IMR-90 (cell line): ENCODE measurements at places on chromosomes 4 and X. TPM values are rescaled to one million over a fixed set of nuclear protein-coding genes. Genes with fewer than 3 reads are reported as not detected.

The RBM47 gene
- polyA plus RNA-seq, result 0.44 and 0.59 TPM in 2 replicates

DNA sequence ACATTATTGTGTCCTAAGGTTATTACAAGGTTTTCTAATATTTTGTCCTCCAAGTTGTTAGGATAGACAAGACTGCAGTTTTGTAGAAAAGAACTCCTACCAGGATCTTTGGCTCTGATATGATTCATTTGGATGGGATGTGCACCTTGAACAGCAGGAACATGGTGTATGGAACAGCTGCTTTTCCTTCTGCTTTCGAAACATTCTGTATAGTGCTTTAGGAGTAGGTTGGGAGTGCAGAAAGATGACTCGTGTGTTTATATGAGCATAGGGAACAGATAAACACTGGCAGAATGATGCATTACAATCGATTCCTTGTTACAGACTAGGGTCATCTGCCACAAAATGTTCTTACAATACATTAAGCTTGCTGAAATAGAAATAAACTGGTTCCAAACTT, 790.1 kb downstream of the DMD start:
- DNase-seq, result peak; percentile 17

The IL1RAPL2 gene
- polyA plus RNA-seq, result 0.03 TPM in 1 of 2 replicates, not detected in the other

The SLC34A2 gene
- not detected in 2 replicates for polyA plus RNA-seq

DNA sequence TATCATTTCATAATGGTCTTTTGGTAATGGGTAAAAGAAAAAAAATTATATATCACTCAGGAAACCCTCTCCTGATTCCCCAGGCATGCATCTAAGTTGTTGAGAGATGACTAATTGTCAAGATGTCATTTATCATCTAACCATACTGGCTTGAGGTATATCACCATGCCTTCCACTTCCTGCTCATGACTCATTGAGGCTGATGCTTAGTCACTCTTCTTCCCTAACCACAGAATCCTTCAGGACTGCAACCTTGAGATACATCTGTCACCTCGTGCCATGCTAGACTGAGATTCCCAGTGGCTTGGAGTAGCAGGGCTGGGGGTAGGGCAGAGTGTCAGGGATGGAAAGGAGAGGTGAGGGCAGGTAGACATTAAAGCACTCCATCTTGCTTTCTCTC, 782.5 kb upstream of the INTU start:
- peak; percentile 99 for DNase-seq

DNA sequence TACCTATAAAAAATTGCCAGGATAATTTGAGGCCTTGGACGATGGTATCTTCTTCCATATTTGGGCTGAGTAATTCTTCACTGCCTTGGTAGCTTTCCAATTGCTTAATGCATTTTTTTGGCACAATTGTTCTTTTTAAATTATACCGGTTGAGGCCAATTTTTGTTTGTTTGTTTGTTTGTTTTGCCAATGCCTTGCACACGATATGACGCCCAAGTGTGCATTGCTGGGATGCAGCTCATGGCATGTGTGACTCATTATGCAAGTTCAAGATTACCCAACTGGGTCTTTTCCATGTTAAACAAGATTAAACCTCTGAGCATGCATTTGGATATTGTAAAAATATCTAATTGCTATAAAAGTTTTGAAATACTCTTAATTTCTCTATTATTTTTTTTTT, 71.1 kb upstream of the KCNIP4 start:
- no peak for DNase-seq

GRCh38 chr4:109319156-109319555, 16.7 kb upstream of the COL25A1 start:
- DNase-seq, result no peak

DNA sequence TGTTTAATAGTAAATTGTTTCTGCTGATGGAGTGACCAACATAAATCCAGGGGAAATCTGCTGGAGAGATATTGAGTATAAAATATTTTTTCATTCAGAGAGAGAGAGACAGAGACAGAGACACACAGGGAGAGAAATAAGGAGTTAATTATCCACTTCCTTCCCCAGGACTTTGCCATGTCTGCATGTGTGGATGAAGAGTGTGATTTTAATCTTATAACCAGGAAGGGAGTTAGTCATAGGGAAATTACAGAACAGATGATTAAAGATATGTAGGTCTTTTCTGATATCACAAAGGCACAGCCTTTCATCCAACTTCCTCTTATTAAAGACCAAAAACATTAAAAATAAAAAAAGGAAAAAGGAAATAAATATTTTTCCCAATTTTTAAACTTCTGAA, 526.3 kb downstream of the SPRY1 start:
- DNase-seq, result peak; percentile 2

The ETFDH gene
- 15.4 and 19.1 TPM in 2 replicates for polyA plus RNA-seq

The SRPX2 gene
- 43.1 and 45.0 TPM in 2 replicates for polyA plus RNA-seq

GRCh38 chr4:55435141-55435841, 39.5 kb downstream of the TMEM165 start:
- DNase-seq, result peak; percentile 48

DNA sequence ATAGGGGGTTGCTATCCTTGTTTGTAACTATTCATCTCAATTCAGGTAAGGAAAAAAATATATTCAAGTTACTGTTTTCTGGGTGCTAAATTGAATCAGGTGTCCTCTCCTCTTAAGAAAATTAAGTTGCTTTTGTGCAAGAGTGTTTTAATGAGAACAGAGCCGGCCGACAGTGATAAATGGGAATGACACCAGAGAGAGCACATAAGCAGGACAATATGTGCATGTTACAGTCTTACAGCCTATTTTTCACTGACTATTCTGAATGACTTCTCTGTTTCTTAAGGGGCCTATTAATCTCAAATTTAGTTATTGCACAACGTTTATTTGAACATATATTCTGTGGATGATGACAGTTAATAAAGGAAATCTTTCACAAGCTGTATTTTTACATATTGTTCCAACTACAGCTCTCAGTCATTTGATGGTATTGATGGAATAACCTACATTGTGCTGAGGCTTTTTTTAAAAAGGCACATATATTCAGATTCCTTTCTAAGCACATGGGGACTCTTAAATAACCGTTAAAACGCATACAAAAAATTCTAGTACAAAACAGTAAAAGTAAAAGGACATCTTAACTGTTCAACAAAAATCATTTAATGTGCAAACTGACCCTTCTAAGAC, 68.4 kb downstream of the SLC10A7 start:
- no peak for DNase-seq

- DNase-seq, result no peak
Observed at GRCh38 chr4:604131-604530, 21.2 kb upstream of the PDE6B start.

GRCh38 chr4:7704625-7705024, 235.0 kb downstream of the AFAP1 start:
- DNase-seq, result no peak

GRCh38 chr4:26864899-26865298, 4.3 kb downstream of the STIM2 start:
- DNase-seq, result no peak
